ENCODE measurements at places on chromosomes 7 and 10.

DNA sequence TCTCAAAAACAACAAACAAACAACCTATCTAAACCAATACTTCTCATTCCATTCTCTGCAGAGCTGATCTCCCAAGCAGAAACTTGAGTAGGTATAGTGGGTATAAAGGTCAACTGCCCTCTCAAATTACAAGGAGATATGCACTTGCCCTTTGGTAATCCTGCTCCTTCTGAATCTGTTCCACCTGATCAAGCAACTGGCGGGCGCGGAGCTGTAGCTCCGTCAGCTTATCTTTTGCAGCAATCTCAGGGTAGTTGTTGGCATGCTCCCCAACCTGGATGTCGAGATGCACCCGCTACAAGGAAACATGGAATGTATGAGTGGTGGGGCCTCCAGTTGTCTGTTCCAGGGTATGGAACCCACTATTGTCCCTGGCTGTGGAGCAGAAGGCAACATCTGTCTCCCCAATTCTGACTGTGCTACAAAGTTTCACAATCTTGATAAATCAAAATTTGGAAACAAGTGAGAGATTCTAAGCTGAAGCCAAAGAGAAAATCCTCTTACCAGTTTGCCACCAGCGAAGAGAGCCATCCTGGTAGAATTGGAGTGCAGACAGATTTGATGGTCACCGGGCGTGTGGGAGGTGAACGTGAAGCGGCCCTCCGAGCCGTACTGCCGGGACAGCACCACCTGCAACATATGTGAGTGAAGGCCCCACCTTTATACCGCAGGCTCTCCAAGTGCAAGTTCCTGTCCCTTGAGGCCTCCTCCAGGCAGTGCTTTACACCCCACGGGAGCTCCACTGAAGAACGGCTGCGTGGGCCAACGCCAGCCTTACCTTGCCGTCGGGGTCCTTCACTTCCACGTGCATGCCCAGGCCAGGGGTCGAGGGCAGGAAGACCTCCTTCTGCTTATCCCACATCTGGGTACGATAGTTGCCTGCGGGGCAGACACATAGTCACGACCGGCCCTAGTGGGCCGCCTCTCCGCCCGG lies 819 bp downstream of the TMED4 start:
- DNase-seq = peak; percentile 9

DNA sequence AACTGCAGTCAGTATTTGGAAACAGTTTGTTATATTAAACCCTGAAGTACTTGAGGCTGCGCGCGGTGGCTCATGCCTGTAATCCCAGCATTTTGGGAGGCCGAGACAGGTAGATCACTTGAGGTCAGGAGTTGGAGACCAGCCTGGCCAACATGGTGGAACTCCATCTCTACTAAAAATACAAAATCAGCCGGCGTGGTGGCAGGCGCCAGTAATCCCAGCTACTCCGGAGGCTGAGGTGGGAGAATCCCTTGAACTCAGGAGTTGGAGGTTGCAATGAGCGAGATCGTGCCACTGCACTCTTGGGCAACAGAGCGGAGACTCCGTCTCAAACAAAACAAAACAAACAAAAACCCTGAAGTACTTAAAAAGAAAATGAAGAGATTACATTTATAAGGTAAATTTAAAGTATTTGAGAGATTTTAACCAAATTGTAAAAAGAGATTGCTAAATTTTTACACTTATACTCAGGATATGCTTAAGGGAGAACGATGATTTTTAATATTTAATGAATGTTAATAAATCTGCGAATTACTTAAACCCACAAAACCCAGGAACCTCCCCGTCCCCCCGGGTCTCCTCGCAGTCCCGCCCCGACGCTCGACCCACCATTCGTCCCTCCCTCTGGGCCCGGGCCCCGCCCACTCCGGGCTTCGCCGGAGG lies 425 bp upstream of the MTG1 start:
- DNase-seq = no peak

DNA sequence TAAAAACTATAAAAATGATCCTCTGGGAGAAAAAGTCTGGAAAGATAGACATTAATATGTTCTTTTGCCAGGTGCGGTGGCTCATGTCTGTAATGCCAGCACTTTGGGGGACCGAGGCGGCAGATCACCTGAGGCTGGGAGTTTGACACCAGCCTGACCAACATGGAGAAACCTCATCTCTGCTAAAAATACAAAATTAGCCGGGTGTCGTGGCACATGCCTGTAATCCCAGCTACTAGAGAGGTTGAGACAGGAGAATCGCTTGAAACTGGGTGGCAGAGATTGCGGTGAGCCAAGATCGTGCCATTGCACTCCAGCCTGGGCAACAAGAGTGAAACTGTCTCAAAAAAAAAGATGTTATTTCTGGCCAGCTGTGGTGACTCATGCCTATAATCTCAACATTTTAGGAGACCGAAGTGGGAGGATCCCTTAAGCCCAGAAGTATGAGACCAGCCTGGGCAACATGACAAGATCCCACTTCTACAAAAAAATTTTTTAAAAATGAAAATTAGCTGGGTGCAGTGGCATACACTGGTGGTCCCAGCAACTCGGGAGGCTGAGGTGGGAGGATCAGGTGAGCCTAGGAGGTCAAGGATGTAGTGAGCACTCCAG lies 101.9 kb upstream of the LRRN3 start:
- DNase-seq = no peak

DNA sequence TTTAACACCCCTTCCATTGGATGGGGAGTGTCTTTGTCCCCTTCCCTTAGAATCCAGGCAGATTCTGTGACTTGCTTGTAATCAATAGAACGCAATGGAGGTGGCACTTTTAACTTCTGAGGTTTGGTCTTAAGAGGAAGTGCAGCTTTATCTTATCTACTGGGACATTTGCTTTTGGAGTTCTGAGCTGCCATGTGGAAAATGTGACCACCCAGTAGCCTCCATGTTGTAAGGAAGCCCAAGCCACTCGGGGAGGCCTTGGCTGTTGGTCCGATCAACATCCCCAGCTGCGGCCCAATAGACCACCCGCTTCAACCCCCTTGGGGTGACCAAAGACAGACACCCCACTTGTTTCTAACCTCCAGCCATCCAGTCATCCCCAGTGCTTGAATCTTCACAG lies 86.3 kb upstream of the FAM171A1 start:
- DNase-seq = no peak

- DNase-seq = no peak
Observed at GRCh38 chr10:91006752-91007346, 86.0 kb upstream of the ANKRD1 start.

DNA sequence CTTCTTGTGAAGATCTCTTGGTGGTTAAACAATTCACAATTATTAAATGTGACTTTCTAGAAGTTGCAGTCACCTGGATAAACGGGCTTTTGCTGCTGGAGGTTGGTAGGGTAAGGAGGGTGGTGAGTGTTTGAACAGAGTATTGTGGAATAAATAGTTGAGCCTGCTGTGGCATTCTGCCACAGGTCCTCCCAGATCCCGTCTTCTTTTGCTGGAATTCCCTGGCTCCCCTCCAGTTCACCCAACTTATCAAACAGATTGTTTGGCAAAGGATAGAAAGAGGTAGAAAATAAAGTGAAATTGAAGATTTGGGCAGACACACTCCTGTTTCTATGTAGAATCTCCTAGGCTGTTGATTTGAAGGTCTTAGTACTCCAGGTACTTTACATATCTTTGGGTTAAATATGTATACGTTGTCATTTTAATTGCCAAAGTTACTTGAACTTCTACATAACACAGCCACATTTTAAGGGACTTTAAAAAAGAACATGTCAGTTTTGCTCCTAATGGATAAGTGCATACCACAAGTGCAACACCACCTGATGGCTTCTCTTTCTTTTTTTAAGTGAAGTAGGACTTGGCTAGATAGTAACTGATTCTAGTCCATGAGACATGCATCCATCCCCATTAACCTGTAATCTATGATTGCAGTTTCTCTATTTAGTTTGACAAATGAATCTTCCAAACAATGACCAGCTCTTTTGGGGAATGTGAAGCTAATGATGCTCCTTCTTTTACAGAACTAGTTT lies 83.0 kb downstream of the ARL4A start:
- no peak for DNase-seq

GRCh38 chr7:65429642-65430343 lies 56.1 kb downstream of the ZNF92 start:
- no peak for DNase-seq

GRCh38 chr10:106866244-106866845 lies 298.2 kb downstream of the SORCS1 start:
- DNase-seq = no peak

- no peak for DNase-seq
Observed at GRCh38 chr7:139026551-139026950, 9.3 kb downstream of the ZC3HAV1L start.

GRCh38 chr10:103078676-103079075 lies 114.4 kb downstream of the NT5C2 start:
- DNase-seq = no peak

DNA sequence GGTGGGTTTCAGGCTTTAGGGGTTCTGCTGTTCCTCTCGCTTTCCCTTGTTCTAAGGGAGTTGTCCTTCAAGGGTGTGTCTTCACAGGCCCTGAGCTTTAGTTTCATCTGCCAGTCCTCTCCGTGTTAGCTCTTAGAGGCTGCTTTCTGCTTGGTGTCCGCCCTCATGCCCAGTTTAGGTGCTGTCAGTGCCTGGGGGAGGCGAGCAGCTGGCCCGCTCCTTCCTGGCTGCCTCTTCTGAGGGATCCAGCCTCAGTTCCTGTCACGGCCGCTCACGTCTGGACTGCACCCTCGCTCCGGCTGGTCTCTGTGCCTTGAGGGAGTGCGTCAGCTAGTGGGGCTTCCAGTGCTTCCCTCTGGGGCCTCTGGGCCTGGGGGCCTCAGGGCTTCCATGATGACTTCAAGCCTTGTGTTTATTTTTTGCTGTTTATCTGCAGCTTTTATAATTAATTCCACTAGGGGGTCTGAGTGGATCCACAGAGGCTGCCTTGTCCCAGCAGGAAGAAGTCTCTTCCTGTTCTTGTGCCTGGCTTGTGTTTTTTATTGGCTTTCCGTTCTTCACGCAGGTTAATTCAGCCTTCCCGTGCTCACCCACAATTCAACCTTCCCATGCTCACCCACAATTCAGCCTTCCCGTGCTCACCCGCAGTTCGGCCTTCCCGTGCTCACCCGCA lies 33.0 kb downstream of the WDR37 start:
- DNase-seq = no peak

All from stimulated activated CD8-positive, alpha-beta memory T cell treated with anti-CD3 and anti-CD28 coated beads, Interleukin-2, amount 100 ng/mL, for 1 hour (primary cell).